Anterior cingulate cortex (tissue), 58 donors: ENCODE measurements at places on chromosomes 1 and 21.
A peak's percentile ranks its signal among the peaks of the same experiment; 100 is the strongest.

DNA sequence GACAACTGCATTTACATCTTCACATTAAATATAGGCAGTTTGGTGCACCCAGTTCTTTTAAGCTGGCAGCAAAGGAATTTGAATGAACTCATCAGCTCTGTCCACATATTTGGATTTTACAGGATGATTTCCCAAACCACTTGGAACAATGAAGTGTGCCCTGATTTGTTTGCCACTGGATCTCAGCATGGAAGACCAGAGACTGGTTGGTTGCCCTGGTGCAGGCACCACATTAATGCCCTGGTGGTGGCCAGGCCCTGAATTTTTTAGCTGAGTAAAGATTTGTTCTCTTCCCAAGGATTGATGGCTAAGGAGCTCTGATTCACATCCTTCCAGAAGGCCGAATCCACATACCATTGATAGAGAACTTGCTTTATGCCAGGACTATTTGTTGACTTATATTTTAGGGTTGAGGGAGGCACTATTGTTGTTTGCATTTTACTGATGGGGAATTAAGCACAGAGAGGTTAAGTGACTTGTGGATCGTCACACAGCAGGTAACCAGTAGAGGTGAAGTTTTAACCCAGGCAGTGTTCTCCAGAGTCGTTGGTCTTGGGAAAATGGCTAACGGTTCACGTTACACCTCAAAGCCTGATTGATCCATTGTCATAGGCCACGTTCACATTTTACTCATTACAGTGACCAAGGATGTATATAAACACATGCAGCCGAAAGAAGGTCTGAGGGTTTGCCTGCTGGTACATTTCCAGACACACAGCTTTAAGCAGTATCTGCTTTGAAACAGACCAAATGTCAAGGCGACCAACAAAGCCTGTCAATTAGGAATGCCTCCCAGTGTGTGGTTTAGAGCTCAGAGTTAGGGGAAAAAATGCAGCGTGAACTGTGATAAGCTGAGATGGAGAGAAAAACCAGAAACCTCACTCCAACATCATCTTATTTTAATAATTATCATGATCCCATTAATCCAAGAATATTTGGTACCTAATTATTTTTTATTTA is 50.7 kb downstream of the KAZN start:
- no peak for DNase-seq

GRCh38 chr1:231318015-231318355 is 19.7 kb downstream of the EXOC8 start:
- no peak for DNase-seq

GRCh38 chr1:168121401-168122011 is 15.2 kb downstream of the GPR161 start:
- no peak for DNase-seq

DNA sequence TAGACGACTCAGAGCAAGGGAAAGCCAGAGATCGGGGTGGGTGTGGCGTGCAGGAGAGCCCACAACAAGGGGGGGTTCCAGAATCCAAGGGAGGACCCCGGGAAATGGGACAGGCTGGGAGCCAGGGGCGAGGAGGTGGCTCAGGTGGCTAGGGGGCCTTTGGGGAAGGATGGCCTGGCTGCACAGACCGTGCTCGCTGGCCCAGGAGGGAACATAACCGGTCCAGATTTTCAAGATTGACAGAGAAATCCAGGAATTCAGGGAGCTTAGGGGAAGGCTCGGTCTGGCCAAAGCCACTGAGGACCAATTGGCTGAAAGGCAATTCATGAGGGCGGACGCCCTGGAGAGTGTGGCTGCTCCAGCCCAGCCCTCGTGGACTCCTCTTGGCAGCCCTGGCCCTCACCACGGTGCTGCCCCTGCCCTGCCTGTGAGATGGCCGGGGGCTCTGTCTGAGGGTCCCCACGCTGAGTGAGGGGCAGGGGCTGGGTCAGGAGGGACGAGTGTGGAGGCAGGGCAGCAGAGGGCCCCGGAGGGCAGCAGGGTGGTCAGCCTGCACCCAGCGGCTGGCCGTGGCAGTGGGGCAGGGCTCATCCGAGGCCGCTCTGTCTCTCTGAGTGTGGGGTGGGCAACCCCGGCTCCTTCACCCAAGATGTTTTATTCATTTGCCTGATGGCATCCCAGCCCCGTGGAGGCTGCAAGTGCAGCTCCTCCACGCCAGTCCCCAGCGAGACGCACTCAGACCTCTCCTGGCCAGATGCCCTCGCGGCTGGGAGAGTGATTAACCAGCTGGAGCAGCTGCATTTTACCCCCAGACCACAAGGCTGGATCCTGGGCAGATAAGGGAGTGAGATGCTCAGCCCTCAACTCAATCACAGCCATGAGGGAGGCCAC is 5.6 kb upstream of the LRRC3 start:
- no peak for DNase-seq

- no peak for DNase-seq
These were observed 7.2 kb downstream of the CBR1 start for GRCh38 chr21:36076878-36077655.

GRCh38 chr1:16196874-16197273 is 15.6 kb downstream of the ARHGEF19 start:
- DNase-seq = no peak

- no peak for DNase-seq
These were observed 1.5 kb downstream of the EPRS1 start for GRCh38 chr1:220044678-220045355.

GRCh38 chr1:169108863-169109560 is 2.5 kb downstream of the ATP1B1 start:
- no peak for DNase-seq

DNA sequence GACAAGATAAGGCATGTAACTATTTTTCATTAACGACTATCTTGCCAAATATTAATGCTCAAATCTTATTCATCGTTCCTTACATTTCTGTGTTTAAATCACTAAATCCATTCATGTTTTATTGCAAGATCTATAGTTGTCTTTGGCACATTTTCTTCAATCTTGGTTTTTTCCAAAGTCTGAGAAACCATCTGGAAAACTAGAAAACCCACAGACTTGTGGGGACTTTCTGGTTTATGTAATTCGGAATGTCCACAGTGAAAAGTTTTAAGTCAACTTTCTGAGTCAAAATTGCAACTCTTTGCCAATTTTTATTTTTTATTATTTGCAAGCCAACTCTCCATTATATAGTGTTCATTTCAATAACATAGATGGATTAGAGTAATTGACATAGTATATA is 520.8 kb upstream of the ADAMTS5 start:
- no peak for DNase-seq

DNA sequence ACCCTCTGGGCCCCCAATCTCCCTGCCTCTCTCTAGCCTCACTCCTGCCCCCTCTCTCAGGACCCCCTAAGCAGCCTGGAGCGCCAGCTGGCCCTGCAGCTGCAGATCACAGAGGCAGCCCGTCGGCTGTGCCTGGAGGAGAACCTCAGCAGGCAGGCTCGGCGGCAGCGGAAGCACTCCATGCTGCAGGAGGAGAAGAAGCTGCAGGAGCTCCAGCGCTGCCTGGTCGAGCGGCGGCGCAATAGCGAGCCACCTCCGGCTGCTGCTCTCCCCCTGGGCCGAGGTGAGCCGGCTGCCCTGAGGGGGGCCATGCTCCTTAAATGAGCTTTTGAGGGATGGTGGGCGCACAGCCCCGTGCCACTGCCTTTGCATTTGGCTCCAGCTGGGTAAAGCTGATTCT is 6.2 kb downstream of the INAVA start:
- no peak for DNase-seq

- DNase-seq = no peak
These were observed 24.9 kb downstream of the HMCN1 start for GRCh38 chr1:185759061-185759460.

- DNase-seq = no peak
These were observed 489 bp downstream of the CELSR2 start for GRCh38 chr1:109249654-109250401.

DNA sequence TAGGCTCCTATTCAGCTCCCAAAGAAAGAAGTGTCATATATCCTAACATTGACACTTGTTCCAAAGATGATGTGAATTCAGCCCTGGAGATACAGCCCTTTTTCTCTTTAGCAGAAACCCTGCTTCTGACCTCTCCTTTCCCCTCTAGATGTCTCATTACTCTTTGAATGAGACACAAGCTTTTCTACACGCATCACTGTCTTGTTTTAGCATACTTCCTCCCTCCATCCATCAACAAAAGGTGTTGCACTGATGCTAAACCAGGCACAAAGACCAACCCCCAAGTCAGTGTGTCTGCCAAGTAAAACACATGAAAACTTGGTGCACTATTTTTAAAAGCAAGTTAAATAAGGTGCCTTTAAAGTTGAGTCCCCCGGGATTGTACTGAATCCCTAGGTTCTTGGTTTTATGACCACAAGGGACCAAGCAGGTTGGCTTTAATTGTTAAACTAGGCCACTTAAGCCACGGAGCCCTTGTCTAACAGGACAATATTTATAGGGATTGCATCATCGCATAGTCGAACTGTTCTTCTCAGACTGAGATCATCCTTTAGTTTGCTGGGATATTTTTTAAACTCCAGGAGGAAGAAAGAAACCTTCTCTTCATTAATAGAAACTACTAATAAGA is 101.0 kb upstream of the GUCA2B start:
- no peak for DNase-seq

GRCh38 chr21:16667395-16667794 is 845.4 kb upstream of the CXADR start:
- no peak for DNase-seq

GRCh38 chr1:230833511-230833910 is 34.8 kb downstream of the C1orf198 start:
- no peak for DNase-seq

DNA sequence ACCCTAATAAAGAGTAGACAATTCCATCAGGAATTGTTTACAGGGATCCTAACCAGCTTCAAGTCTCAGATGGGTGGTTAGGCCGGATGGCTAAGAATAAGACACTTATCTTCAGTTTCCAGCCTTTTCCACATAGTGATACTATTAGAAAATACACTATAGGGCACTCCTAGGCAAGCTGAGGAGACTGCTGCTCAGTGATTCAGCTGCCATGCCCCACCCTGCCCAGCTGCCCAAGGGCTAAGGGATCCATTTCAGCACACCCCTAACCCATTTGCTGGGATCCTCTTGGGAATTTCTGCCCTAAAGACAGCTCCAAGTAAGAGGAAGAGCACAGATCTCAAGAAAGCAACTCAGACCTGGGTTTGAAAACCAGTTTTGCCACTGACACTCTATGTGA is 31.9 kb downstream of the PLPP3 start:
- DNase-seq = no peak

- no peak for DNase-seq
These were observed 208.4 kb downstream of the ROR1 start for GRCh38 chr1:63982201-63982600.

GRCh38 chr1:11748294-11749202 is 12.6 kb downstream of the AGTRAP start:
- no peak for DNase-seq

- DNase-seq = no peak
These were observed 112.0 kb downstream of the BARHL2 start for GRCh38 chr1:90605070-90605469.

DNA sequence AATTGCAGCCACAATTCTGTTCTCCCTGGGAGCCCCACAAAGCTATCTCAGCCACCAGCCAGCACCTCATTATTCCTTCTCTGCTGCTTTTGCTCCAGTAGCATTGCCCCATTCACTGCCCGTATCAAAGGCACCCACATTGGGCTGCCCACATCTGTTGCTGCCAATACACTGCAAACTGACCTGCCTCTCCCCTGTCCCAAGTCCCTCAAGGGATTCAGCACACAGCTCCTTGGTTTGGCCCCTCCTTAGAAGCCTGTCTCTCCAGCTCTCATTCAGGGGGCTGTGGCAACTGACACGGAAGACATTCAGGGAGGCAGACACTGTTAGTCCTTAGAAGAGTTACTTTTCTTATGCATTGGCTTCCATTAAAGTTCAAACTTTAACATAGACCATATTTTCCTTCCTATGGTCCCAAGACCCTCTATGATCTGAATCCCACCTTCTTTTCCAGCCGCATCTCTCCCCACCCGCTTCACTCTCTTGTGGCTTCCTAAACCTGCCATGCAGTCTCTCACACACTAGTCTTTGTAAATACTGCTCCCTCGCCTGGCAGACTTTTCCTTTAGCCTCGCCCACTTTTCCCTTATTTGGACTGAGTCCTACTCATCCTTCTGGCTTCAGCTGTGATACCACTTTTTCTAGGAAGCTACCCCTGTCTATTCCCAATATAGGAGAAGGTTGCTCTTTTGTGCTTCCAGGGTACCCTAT is 19.3 kb upstream of the KLHDC8A start:
- DNase-seq = no peak

DNA sequence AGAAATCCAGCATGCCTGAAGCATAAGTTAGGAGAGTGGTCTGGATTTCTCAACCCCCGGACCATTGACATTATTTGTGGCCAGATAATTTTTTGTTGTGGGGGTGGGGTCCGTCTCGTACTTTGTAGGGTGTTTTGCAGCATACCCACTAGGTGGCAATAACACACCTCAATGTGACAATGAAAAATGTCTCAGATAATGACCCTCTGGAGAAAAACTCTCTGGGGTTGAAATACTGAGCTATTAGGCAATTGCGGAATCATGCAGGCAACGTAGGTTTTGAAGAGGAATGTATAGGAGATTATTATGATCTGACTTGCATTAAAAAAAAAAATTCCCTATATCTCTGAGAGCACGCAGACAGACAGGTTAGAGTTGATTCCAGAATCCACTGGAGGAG is 25.3 kb upstream of the RRP15 start:
- no peak for DNase-seq

DNA sequence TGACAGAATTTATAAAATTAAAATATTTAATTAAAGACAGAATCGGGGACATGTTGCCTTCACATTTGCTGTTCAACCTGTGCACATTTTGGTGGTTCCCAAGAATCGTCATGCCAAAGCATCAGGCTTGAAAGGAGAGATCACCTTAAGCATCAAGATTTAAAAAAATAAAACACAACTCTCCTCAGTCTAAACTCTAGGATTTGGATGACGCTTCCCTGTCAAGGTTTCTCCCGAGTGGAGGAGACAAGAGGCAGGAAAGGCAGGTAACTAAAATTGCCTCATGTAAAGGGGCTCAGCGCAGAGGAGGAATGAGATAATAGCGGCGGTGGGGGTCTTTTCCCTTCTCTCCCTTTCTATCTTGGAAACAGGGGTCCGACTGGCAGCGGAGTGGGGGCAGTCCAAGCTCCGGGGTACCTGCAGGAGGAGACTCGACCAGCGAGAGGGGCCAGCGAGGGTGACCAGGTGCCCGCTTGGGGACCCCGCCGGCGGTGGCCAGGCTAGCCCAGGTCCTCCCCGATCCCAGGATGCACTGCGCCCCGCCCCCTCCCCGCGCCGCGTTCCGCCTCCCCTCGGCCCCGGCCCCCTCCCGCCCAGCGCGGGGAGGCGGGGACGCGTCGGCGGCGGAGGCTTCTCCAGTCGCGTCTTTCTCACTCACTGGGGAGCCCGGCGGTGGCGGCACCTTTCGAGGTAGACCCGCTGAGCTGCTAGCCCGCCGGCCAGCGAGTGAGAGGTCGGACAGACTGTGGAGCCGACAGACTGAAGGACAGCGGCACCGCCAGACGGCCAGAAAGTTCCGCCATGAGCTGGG is at the start of gene FNBP1L:
Gene FNBP1L, plus strand, starts transcription at position 638 of the 811 bp plus-strand sequence. Its CDS starts 164 bp downstream, at position 802.
- DNase-seq = peak; percentile 50

GRCh38 chr1:219367496-219367895 is 193.8 kb downstream of the LYPLAL1 start:
- DNase-seq = no peak

GRCh38 chr1:178055779-178056471 is 38.0 kb upstream of the RASAL2 start:
- DNase-seq = no peak
